Stimulated activated CD8-positive, alpha-beta memory T cell treated with anti-CD3 and anti-CD28 coated beads, Interleukin-4, amount 100 ng/mL, for 1 hour (primary cell): ENCODE measurements at places on chromosomes 2 and 18.

DNA sequence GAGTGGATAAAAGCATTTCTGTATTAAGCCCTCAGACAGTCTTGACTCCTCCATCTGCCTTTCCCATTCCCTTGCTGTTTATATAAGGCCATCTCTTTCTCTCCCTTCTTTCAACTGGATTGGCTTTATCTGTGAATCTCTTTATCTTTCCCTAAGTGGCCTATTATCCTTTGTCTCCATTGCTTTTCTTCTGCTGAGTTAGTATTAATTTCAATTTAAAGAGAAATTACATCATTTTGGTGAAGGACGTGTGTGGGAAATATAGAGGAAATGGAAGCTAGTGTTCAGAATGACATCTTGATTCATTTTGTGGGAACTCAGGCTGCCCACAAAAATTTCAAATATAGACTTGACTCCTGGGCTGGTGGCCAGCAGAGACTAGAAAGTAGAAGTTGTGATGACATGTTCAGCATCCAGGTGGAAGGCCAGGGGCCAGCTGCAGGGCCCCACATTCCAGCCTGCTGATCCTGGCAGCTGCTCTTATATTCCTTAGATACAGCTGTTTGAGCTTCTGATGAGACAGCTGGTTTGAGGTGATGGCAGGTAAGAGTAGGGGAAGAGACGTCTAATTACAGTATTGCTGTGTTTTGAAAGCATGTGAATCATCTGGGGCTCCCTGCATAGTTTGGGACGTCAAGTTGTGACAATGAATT, 52.3 kb downstream of the DIS3L2 start:
- no peak for DNase-seq

DNA sequence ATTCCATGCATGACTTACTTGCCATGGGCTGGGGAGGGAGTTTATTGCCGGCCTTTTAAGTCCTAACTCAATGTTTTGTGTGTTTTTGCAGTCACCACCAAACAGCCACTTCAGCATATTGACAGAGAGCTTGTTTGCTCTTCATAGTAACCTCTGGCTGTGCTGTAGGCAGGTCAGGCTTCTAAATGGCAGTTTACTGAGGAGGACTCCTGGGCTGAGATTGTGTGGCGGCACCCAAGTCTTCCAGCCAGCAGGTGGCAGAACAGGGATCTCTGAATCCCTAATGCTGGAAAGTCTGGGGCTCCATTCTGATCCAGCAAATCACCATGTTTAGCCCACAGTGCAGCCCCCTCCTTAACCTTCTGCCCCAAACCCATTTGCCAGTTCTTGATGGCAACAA, 121.2 kb downstream of the CAPN13 start:
- DNase-seq, result no peak

- DNase-seq, result no peak
Observed at GRCh38 chr2:42132191-42132965, 36.8 kb upstream of the EML4 start.

DNA sequence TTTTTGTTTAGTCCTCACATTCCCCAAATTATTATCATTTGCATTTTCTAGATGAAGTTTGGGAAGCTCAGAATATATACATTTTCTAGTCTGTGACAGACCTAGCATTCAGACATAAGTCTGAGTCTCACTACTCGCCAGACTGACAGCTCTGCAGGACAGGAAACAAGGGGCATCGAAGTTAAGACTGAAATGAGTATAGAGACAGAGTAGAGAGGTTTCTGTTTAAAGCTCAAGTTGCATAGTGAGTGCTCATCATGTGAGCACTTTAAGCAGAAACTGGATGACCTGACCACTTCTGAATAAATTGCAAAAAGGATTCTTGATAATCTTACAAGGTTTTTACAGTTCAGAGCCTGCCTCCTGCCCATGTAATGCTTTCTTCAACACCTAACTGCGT, 1.1 kb downstream of the HADHB start:
- DNase-seq, result no peak

GRCh38 chr2:32227492-32227891, 37.2 kb downstream of the NLRC4 start:
- DNase-seq, result no peak

DNA sequence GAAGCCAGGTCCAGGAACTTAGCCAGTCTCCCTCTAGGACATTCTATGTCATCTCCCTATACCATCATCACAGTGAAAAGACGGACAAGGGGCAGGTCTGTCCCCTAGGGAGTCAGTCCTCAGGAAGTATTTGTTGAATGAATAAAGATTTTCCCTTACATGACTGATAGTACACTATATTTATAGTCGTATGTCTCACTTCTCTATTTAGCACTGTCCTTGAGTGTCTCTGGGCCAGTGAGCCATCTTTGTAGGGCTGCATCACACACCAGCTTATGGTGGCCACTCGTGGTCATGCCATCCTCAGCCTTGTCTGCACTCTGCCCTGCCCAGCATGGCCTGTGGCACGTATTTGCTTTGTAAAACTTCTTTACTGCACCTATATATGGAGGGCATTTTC, 25.8 kb downstream of the PTPN18 start:
- DNase-seq, result no peak

GRCh38 chr2:25284756-25285155, 57.0 kb downstream of the DNMT3A start:
- DNase-seq, result no peak

- no peak for DNase-seq
Observed at GRCh38 chr2:6423157-6423556, 442.6 kb downstream of the CMPK2 start.

DNA sequence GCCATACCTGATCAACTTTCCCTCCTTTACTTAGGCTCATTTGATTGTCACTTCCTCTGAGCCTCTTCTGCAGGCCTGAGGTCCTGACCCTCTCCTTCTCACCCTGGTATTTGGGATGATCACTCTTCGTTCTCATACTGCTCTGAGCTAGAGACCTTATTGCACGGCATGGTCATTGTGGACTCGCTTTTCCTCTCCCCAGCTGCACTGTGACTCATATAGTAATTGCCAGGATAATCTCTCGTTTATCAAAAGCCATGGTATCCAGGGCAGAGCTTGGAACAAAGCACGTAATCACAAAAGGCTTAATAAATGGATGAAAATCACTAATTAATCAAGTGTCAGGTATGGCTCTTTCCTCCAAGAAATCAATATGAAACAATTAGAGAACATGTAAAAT, 40.9 kb upstream of the TRIB2 start:
- DNase-seq, result no peak

DNA sequence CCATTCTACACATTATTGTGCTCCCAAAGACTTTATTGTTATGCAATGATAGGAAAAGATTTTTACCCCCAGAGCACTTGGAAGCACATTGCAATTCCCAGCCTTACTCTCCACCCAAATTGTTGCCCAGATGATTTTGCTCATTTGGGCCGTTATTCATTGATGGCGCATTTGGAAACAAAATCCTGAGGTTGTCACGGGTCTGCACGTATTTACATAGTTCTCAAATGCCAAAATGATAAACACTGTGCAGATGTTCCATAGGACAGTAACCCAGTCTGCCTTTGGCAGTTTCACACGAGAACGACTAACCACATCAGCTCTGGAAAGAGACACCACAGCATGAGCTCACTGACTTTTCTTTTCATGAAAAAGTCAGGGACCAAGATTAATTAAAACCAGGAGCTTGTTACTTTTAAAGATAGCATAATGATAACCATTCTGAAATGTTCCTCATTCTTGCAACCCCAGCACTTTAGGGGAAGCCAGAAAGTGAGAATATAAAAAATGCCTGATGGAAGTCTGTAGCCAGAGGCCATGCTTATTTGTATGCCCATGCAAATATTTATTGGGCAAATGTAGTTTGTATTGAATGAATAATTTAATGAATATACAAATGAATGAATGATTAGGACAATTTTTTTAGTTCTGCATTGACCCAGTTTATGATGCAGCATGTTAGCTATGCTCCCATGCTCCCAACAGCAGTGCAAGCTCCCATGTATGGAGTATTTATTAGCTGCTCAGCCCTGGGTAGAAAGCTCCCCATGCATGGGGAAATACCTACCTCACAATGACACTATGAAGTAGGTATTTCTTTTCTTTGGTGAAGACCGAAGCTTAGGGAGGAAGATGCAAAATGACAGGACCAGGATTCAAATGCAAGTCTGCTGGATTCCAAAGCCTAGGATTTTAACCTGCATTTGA, 84.6 kb downstream of the MAIP1 start:
- no peak for DNase-seq

- no peak for DNase-seq
Observed at GRCh38 chr2:226429476-226429875, 370.1 kb downstream of the IRS1 start.

DNA sequence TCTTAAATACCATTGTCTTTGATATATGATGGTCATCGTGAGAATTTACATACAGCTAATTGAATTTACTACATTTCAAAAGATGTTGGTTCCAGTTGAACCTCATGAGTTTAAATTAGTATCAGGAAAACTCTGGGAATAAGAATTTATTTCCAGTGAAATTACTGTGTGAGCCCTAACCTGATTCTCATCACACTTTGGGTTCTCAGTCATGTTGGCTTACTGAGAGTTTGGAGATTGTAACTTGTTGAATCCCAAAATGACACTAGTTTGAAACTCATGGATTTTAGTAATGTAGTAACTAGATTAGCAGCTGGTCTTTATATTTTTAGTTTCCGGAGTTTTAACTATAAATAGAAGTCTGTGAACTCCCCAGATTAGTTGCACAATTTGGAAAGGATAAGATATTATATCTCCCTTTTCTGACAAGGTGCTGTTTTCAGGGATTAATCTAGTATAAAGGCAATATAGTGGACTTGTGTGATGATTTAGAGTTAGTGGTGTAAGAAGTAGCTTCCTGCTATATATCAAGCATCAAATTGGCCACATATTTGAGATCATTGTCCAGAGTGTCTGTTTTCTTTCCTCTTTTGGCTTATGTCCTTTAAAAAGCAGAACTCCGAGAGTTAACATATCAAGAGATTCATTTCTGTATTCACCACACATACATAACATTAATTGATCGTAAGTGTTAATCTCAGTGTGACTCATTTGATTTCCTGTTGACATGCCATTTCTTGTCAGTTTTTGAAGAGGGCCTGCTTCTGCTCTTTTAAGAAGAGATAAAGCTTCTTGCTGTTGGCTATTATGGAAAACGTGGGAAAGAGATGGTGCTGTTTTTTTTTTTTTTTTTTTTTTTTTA, 15.7 kb downstream of the NDUFV2 start:
- DNase-seq, result no peak

- DNase-seq, result no peak
Observed at GRCh38 chr18:58596265-58596681, 32.6 kb downstream of the ALPK2 start.

DNA sequence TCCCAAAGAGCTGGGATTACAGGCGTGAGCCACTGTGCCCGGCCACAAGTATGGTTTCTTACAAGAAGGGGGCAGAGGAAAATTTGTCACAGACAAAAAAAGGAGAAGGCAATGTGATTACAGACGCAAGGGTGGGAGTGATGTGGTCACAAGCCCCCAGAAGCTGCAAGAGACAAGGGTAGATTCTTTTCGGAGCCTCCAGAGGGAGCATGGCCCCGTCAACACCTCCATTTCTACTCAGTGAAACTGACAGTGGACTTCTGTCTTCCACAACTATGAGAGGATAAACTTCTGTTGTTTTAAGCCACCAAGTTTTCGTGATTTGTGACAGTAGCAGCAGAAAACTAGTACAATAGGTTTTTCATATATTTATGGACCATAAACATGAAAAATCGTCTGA, 2.1 kb upstream of the TCF7L1 start:
- DNase-seq, result no peak

GRCh38 chr2:64762301-64762997, 108.7 kb upstream of the SERTAD2 start:
- no peak for DNase-seq

DNA sequence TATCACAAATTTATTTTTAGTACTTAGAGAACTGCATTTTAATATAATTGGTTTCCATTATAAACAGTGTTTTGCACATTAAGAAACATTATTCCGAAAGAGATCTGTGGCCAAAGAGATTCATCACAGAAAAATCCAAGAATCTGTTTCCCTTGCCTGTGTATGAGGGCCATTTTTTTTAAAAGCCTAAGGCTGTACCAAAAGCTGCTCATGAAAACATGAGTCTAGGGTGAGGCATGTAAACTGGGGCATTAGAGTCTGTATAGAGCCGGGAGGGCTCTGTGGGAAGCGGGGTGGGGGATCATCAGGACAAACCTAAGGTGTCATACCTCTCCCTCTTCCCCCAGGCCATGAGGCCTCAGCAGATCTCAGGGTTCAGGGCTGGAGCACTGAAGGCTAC, 223.8 kb downstream of the FBXO15 start:
- no peak for DNase-seq

DNA sequence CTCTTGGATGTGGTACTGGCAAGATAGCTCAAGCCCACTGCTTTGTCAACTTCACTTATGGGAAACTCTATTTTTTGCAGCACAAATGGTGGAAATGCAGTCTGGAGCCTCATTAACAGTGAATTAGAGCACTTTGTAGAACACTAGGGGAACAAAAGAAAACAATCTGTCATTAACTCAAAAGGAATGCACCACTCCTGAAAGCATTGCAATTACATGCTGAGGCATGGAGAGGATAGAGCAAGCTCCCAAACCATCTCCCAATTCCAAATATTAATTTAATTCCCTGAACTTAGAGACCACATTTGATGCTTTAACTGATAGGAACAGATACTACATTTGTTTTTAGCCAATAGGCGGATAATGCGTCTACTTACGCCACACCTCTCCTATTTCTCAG, 32.8 kb upstream of the TANC1 start:
- DNase-seq, result no peak

- DNase-seq, result no peak
Observed at GRCh38 chr2:242040681-242041080, 171.2 kb downstream of the RTP5 start.

DNA sequence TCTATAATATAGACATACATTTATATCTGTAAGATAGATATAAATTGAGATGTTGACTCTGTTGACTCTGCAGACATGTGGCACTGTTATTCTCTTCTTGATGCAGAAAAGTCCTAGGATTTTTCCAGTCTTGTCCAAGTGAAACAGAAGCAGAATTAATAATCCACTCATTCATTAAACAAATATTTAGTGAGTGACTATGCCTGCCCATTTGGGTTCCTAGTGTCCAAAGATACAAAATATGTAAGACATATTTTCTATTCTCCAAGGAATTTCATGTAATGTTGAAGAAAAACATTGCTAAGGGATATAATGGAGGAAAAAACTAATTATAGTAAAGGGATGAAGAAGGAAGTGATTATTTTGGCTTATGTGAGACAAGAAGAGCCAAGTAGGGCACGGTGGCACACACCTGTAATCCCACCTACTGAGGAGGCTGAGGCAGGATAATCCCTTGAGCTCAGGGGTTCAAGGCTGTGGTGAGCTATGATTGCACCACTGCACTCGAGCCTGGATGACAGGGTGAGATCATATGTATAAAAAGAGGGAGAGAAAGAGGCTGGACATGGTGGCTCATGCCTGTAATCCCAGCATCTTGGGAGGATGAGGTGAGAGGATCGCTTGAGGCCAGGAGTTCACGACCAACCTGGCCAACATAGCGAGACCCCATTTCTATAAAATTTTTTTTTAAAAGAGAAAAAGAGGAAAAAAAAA, 19.9 kb upstream of the PLEKHH2 start:
- no peak for DNase-seq

DNA sequence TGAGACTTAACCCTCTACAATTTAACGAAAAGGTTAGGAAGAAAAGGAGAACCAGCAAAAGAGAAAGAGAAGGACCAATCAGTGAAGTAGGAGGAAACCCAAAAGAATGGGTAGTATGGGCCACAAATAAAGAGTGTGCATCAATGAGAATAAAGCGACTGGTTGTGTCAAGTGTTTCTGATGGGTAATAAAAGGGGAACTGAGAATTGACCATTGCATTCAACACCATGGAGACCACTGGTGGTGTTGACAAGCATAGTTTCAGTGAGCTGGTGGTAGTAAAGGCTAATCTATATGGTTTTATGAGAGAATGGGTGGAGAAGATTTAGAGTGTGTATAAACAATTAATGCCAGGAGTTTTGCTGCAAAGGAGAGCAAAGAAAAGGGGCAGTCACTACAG, 75.4 kb downstream of the CSRNP3 start:
- no peak for DNase-seq
